CD4-positive, alpha-beta T cell treated with Interferon alpha-2 for 1 hour (primary cell): ENCODE measurements at places on chromosomes 2 and 18.

DNA sequence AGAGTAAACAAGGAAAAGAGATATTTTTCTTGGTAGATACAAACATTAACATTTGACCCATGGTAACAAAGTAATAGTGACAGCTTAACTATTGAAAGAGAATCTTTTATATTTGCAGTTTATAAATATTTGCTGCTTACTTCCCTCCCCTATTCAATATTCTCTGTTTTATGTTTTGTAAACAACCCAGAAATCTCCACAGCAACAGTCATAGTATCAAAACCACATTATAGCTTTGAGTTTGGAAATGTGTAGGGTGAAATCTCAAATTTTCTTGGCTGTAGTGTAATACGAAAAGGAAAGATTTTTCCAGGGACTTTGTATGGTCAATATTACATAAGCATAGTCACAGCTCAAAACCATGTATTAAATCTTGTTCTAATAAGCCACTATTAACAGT lies 511.2 kb downstream of the METTL4 start:
- DNase-seq = no peak

DNA sequence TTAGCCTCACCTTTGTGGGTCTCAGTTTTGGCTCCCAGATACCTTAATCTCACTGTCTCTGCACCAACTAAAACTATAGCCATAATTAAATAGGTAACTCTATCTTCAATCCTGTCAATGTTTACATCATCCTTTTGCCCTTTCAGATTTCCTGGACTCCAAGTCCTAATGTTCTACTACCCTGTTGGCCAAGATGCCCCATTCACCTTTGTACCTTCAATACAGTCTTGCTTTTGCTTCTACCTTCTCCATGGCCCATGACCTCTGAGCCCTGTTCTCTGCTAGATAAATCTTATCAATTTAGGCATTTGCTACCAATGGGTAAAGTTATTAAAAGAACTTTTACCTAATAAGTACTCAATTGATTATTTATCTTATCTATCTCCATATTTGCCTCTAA lies 635.5 kb downstream of the ARHGAP15 start:
- DNase-seq = no peak

GRCh38 chr2:105744091-105744908 lies 412 bp upstream of the NCK2 start:
- peak; percentile 79 for DNase-seq

DNA sequence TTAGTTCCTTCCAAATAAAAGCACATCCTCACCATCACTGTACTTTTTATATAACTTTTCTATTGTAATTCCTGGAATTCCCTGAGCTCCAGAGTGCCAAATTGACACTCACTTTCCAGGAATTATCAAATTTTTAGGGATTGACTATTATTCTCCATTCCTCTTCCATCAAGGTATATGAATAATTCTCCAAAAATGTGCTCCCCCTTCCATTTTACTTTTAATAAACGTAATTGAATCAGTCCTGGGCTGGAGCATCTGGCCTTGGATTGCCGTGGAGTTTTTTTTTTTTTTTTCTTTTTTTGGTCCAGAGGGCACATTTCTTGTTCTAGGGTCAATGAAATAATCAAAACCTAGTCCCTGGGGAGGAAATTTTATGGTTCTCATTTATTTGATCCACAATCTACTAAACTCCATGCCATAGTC lies 304.3 kb downstream of the CDCA7 start:
- DNase-seq = no peak

- no peak for DNase-seq
Observed at GRCh38 chr2:216320852-216321251, 51.4 kb downstream of the MARCHF4 start.

GRCh38 chr2:112198780-112199179 lies 56.1 kb downstream of the ZC3H8 start:
- no peak for DNase-seq

GRCh38 chr2:120964819-120965218 lies 229.2 kb downstream of the GLI2 start:
- DNase-seq = no peak
